Naive thymus-derived CD4-positive, alpha-beta T cell (primary cell): ENCODE measurements at places on chromosomes 4 and X.

- no peak for DNase-seq
These were observed 65.1 kb downstream of the ARHGAP6 start for GRCh38 chrX:11600578-11600977.

DNA sequence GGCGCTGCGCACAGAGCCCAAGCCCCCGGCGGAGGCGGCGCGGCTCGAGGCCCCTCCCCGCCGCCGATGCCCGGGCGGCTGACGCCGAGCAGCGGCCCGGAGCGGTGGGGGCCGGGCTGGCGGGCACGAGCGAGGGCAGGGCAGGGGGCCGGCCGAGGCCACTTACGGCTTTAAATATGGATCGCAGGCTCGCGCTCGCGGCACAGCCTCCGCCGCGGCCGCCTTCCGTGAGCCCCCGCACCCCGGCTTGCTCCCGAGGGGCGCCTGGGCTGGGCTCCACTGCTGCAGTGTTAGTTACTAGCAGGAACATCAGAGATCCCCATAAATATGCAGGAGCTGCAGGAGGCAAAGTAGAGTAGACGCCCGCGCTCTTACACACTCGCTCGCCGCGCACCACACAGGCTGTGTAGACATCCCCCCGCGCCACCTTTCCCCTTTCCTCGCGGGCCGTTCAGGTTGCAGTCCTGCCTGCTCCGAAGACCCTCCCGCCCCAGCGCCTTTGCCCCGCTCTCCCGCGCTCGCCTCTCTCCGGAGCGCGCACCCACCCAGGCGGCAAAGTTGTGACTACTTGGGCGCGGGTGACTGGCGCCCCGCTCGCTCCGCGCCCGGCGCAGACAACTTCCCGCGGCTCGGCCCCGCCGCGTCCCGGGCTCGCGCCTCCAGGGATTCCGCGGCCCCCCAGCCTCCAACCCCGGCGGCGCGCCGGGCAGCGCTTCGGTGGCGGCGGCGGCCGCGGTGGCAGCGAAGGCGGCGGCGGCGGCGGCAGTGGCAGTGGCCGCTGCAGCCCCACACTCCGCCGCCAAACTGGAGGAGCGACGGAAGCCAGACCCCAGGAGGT, 152.0 kb upstream of the SLC4A4 start:
- no peak for DNase-seq

GRCh38 chr4:41391271-41391670, 134.5 kb downstream of the UCHL1 start:
- DNase-seq, result no peak

GRCh38 chr4:41268721-41269517, 12.2 kb downstream of the UCHL1 start:
- no peak for DNase-seq

GRCh38 chrX:105461016-105461415, 240.5 kb upstream of the TEX13A start:
- no peak for DNase-seq

DNA sequence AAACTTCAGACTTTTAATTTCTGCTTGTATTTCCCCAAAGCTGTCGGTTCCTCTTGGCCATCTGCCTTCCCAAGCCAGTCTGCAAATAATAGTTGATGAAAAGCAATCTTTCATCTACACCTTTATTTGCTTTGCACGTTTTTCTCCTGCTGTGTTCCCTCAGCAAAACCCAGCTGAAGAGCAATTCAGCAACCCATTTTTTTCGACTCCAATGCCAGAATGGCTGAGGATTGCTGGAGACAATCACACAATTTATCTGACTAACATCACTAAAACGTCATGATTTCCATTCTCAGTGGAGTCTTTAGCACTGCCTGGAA, 94.3 kb downstream of the GPRIN3 start:
- no peak for DNase-seq

DNA sequence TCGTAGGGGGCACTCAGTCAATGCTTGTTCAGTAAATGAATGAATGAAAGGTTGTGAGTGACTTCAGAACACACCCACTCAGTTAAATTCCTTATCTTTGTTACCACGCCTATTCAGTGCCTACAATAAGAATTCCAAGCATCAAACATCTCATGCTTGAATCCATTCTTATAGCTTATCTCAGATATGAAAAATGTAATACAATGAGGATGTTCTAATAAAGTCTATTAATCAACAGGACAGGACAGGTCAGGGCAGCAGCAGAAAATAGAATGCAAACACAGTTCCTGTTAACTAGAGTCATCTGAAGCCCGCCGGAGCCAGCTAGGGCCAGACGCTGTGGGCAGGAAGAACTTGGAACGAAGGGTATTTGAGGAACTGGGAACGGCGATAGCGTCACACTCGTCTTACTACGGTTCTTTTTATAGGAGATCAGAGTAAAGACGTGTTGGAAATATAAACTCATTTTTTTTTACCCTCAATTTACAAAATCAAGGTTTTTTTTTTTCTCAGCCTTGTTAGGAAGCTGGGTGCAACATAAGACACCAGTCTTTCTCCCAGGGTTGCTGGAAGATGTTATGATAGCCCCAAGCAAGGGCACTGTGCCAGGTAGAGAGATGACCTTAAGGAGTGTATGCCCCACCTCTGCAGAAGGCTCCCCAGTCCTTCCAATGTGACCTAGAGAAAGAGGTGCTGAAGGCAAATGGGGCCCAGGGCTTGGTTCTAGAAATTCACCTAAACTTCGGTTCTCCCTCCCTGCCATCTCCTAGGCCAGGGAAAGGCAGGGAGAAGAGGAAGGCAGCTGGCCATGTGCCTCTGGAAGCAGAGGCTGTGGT, 48.3 kb downstream of the SEL1L3 start:
- no peak for DNase-seq

DNA sequence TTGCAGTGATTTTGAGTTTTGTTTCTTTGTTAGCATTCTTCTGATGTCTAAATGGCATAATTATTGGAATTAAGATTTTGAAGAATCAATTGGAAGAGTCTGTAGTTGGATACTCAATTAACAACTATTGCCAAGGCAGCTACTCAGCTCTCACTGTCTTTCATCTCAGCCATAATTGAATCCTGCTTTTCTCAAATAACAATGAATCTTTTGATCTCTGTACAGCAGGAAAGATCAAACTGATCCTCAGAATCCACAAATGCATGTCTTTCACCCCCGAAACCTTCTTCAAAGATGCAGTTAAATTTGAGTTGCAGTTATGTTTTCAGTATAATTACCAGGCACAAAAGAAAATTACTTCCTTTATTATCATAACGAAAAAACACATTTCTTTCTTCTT, 86.2 kb downstream of the MAD2L1 start:
- DNase-seq, result no peak

GRCh38 chr4:139875411-139875825, 209.8 kb downstream of the MGST2 start:
- no peak for DNase-seq

- DNase-seq, result peak; percentile 70
These were observed 15.6 kb upstream of the BBS12 start for GRCh38 chr4:122716825-122717448.

DNA sequence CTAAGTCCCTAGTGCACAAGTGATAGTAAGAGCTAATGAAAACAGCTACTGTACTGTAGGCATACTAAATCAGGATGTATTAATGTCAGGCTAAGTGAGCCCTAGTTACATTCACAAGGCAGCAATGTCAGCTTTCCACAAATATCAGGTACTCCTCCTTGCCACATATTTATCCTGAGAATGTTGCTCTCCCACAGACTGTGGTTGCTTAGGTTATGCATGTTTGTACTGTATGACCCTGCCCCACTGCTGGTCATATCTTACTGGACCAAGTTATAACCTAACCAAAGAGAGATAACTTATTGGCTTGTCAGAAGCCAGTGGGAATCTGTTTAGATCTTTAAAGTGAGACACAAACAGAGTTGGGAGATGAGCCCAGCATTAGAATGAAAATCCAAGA, 241.0 kb downstream of the SLC39A8 start:
- no peak for DNase-seq

DNA sequence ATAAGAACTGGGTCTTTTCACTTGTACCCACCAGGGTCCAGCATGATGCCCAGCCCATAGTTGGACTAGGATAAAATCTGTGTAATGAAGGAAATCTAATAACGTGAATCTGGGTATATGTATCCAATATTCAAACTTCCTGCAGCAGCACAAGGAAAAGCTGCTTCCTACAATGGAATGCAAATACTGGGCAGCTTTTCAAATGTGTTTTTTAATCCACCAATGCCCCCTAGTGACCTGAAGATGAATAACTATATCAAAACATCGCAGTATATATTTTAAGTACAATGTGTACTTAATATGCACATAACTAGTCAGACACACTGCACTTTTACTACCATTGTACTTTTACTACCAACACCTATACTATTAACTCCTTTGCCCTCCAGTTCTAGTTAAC, 5.3 kb downstream of the APOO start:
- DNase-seq, result no peak

- DNase-seq, result no peak
These were observed 9.2 kb upstream of the BMP3 start for GRCh38 chr4:81021142-81021944.

DNA sequence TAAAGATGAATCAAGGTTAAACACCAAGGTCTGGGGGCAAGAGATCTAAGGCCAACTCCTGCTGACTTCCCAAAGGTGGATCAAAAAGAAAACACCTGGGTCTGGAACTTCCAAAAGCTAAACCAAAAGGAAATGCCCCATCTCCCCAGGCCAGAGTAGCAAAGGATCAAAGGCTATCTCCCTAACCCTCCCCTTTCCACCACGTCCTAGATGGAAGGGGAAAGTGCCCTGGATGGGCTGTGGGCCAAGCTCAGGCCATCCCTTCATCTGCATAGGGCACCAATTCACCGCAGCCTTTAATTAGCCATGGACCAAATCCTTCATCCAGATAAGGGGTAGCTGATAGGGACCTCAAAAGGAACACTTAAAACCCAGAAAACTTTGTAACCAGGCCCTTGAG, 100.2 kb downstream of the WDFY3 start:
- DNase-seq, result no peak

GRCh38 chr4:59200992-59201391, 1999.1 kb upstream of the ADGRL3 start:
- DNase-seq, result no peak

GRCh38 chrX:71556036-71556435, 22.2 kb upstream of the GCNA start:
- DNase-seq, result no peak

GRCh38 chrX:1239681-1240142, 27.3 kb upstream of the CRLF2 start:
- DNase-seq, result no peak

DNA sequence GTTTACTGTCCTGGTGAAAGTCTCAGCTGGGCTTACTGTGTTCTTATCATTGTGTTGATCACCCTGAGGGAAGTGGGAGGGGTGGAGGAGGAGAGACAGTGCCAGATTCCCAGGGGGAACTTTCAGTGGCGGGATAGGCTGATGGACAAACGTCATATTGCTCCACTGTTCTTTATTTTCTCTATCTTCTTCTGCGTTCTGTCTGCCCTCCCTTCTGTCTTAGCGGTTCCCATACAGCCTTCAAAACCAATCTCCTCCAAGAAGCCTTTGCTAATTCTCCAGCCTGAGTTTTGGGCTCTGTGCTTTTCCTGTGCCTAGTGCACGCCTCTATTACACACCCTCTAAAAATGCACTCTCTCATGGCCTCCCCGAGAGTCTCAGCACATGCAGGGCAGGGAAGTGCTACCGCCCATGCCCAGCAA, 448.7 kb upstream of the FAT1 start:
- DNase-seq, result no peak

- no peak for DNase-seq
These were observed 35.0 kb upstream of the SLC4A4 start for GRCh38 chr4:71303850-71304249.

DNA sequence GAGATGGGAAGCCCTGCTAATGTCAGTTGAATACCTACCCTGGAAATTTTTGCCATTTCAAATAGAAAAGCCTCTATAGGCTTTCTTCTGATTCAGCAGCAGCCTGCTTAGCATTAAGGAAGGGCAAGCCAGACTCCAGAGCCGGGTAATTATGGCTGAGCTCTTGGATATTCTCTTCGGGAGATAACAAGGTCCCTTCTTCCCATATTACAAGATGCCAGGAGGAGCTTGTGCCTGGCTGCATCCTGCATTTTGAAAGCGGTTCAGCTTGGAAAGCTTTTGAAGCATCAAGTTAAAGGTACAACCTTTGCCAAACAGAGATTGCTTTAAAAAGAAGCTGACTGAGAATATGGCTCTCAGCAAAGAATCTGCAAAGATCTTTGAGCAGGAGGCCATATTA, 399.6 kb upstream of the RPS6KA3 start:
- no peak for DNase-seq

- DNase-seq, result no peak
These were observed 85.5 kb upstream of the ATOH1 start for GRCh38 chr4:93743022-93743421.

DNA sequence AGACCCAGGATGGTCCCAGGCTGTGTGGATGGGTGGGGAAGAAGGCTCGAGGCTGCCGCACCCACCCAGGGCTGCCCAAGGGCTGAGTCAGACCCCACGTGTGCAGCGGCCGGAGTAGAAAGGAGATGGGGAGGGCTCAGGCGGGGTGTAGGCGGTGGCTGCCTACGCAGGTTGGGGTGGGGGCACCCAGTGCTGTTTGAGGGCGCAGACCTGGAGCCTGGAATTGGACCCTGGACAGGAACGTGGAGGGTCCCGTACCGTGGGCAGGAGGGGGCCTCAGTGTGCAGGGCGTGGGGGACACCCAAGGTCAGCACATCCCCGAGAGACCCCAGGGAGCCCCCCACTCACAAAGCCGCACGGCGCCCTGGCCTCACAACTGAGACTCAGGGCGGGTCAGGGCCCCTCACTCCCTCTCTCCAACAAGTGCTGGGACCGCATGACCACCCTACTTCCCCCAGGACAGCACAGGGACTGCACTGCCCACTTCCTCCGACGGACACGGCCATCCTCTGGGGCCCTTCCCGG, 79.9 kb downstream of the FAM53A start:
- no peak for DNase-seq

- DNase-seq, result no peak
These were observed 4.8 kb upstream of the PROM1 start for GRCh38 chr4:16088601-16089000.

GRCh38 chr4:87540146-87541058, 11.2 kb upstream of the SPARCL1 start:
- no peak for DNase-seq

DNA sequence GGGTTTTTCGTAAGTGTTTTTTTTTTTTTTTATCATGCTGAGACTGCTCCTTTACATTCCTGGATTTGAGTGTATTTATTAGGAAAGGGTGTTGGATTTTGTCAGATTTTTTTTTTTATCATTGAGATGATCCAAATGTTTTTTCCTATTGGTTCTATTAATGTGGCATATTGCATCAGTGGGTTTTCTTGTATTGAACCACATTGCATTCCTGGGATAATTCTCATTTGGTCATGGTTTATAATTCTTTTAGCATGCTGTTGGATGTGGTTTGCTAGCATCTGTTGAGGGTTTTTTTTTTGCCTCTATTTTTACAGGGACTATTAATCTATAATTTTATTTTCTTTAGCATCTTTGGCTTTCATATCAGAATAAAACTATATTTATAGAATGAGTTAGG, 28.8 kb downstream of the COL4A5 start:
- DNase-seq, result no peak

GRCh38 chr4:6191448-6192130, 8.8 kb downstream of the JAKMIP1 start:
- no peak for DNase-seq

DNA sequence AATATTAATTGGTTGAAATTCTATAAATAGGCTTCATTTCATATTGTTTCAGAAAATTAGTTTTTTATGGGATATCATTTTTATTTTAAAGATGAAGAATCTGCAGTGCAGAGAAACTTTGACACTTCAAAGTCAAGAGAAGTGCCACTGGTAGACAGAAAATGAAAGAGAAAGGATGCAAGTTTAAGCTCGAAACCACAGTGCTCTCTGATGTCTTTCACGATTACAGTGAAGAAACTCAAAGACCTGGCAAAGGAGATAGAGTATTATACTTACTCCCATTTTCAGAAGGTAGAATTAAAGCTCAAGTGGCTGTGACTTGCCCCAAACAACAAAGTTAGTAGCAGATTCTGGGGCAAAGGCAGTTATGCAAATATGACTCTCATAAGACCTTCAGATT, 745.4 kb downstream of the TECRL start:
- no peak for DNase-seq
